ENCODE measurements at places on chromosomes 4 and X.

DNA sequence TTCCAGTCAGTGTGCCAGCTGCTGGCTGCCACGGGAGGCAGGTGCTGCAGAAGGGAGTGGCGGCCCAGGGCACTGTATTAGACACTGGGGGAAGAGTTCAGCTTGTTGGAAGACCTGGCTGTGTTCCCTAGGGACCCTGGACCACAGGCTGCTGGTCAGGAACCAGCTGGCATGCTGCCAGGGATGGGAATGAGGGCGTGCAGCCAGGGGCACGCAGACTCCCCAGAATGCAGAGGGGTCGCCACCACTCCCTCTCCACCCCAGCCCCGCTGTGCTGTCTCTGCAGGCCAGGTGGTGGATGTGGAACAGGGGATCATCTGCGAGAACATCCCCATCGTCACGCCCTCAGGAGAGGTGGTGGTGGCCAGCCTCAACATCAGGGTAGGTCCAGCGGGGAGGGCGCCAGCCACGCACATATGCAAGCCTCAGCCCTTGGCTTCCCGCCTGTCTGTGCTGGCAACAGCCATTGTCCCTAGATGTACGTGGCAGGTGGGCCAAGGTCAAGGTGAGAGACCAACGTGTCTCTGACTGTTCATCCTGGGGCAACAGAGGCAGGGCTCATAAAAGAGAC lies 12.3 kb downstream of the ABCD1 start:
- DNase-seq, result no peak

DNA sequence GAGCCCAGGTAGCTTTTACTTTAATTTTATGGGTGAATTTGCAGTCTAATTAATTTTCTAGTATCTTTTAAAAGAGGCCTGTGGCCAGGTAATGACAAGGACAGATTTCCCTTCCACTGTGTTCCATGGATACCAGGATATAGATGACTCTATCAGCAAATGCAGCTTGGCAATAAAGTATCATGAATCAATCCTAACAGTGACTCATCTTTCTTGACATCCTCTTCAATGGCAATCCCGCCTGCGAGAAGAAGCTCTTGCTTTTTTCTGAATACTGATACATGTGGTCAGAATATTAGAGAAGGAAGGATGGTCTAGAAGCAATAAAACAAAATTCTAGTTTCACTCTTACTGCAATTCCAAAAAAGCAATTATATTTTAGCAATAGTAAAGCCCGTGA lies 267.8 kb downstream of the DTHD1 start:
- DNase-seq, result no peak

- peak; percentile 3 for DNase-seq
These were observed 2264.0 kb downstream of the ARAP2 start for GRCh38 chr4:33980361-33980760.

GRCh38 chrX:147228153-147228552 lies 413.6 kb upstream of the CXorf51A start:
- no peak for DNase-seq

GRCh38 chr4:73193659-73194058 lies 64.9 kb downstream of the ANKRD17 start:
- DNase-seq, result no peak

DNA sequence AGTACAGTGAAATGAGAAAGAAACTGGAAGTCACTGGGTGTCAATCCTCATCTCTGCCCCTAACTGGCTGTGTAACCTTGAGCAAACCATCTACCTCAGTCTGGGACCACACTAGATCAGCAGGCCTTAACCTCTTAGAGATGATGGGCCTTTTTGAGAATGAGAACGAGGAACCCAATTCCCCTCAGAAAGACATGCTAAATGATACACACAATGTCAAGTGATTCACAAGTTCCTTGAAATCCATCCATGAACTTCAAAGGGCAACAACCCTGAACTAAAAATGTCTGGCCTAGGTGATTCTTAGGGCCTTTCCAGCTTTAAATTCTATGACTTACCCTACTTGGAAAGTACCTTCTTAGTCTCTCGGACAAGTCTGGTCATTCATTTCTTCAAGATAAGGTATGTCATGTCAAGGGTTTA lies 47.4 kb downstream of the ACSL4 start:
- DNase-seq, result no peak

- peak; percentile 52 for DNase-seq
These were observed 182.7 kb downstream of the PABPC4L start for GRCh38 chr4:134018846-134019245.

GRCh38 chr4:20723019-20723418 lies 22.8 kb downstream of the PACRGL start:
- no peak for DNase-seq

DNA sequence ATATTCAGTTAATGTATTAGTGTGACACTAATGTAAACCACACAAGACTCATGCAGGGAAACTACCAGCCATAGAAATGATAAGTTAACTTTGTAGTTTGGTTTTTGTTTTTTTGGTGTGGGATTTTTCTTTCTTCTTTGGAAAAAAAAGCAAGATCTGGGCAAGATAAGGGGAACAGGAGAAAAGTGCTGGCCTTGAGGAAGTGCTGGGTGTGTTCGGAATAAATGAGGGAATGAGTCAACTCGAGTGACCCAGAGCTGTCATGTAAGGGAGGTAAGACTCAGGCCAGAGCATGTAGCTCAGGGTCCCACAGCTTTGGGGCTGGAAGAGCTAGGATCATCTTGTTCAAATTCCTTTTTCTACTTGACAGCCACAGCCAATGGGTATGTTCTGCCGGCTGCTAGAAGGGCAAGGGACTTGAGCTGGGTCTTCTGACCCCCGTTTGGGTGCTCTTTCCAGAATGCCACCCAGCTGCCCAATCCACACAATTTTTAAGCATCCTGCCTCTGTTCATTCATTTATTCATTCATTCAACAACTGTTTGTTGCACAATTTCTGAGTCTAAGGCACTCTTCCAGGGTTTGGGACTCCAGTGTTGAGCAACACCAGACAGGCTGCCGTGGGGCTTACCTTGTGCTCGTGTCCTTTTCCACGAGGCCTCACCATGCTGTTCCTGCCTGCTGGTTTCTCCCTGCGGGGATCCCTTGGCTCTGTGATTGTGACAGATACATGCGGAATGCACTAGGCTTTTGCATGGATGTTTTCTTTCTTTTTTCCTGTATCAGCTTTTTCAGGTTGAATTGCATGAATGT lies 54.5 kb downstream of the CLDN34 start:
- DNase-seq, result peak; percentile 43

DNA sequence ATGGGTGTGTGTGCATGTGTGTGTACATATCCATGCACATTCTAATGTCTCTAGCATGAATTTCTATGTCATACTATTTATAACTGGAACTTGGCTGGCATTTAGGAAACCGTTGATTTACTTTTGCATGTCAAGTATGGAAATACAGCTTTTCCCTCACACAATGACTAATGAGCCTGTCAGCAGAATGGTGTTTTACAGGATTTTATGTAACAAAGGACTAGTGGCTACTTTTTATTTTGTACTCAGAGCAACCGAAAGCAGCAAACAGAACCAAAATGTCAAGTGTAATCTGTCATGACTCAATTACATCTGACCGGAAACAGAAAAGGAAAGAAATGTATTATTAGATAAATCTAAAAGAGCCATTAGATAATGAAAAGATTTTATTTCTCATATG lies 1911.5 kb upstream of the AGA start:
- no peak for DNase-seq

DNA sequence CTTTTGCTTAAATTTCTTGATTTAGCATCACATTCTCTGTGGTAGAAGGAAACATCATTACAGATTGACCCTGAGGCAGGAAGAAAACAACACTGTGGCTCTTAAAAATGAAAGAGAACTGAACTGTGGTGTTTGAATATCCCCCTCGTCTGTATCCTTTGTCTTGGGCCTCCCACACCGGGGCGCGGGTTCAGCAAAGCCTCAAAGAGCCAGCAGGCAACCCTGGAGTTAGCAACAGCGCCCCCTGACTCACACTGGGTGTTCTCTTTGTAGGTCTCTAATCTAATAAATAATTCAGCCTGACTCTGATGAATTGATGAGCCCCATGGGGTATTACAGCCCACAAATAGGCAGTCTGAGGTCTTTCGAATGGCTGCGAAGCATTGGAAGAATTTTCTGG lies 46.1 kb upstream of the CTSO start:
- DNase-seq, result no peak

DNA sequence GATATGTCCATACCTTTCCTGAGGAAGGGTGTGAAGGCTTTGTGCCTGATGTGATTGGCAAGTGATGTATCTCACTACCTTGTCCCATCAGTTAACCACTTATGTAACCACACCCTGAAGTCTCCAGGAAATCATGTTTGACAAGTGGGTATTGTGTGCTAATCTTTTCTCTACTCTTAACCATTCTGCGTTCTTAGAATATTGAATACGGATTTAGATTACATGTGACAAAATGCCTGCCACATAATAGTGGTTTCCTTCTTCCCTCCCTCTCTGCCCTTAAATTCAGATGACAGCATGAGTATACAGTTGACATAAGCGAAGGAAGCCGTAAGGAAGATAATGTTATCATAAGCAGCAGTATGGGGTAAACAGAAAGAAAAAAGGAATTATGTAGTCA lies 108.4 kb downstream of the KLHL8 start:
- DNase-seq, result no peak

DNA sequence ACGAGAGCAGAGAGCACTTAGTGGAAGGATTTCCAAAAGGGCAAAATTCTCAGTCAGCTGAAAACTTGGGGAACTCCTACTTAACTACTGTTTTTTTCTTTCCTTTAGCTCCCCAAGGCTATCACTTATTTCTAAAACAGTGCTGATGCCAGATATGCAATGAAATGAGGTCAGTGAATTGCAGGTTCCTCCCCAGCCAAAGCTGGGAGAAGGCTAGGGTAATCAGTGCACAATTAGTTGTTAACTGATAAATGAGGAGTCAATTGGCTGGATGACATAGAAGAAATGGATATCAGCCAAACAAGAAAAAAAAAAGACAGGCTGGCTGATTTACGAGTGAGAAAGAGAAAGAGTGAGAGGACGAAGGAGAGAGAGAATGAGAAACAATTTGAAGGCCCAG lies 195.6 kb downstream of the GPC3 start:
- DNase-seq, result no peak

DNA sequence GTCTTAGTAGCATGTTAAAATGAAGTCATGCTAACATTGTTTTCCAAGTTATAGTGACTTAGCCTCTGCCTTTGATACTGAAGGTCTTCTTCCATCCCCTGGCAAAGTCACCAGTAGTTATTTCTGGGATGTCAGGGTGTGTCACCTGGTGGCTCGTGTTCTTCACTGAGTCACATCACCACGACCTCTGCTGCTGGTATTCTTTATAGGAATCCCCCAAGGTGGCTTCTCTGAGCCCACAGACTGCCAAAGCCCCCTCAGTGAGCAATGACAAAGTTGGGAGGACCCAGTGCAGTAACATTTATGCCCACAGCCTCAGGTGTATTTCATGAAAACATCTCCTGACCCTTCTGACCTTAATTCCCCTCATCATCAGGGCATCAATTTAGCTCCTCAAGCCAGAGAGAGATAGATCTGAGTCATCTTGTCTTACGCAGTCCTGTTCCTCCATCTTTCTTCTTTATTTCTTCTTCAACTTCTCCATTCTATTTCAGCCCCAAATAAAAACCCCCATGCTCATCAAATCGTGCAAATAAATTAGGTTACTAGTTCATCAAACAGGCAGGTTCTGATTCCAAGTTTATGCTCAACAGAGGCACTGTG lies 29.3 kb upstream of the GPRIN3 start:
- DNase-seq, result no peak

- DNase-seq, result peak; percentile 15
These were observed 13.0 kb downstream of the PPP1R3F start for GRCh38 chrX:49282647-49283011.

- DNase-seq, result peak; percentile 72
These were observed at the start of gene CNOT6L for GRCh38 chr4:77818602-77819403. Gene CNOT6L, minus strand, starts transcription at chr4:77819368. Its CDS starts 60 bp downstream, at chr4:77819308.

DNA sequence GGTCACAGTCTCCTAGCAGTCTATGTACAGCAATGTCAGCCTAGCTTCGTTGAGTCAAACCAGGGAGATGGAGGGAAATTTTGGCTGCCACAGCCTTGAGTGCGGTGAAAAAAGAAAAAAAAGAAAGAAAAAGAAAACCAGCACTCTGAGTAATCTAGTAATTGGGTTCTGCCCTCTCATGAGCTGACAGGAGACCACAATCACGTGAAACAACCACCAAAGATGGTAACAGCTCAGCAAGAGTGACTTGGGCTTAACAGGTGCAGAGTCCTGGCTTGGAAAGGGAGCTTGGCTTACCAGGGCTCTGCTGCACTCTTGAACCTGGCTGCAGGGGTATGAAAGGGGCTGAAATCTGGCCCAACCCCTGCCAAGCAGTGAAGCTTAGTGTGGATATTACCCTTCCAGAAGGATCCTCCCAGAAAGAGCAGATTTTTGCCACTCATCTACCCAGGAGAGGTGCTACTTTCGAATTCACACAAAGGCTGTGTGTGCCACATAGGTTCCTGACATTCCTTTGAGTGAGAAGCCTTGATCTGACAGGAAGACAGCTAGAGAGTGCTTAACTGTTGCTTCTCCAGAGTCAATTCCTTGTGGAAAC lies 350.3 kb downstream of the PTTG2 start:
- no peak for DNase-seq

GRCh38 chr4:23390246-23390645 lies 499.6 kb downstream of the PPARGC1A start:
- DNase-seq, result peak; percentile 48

DNA sequence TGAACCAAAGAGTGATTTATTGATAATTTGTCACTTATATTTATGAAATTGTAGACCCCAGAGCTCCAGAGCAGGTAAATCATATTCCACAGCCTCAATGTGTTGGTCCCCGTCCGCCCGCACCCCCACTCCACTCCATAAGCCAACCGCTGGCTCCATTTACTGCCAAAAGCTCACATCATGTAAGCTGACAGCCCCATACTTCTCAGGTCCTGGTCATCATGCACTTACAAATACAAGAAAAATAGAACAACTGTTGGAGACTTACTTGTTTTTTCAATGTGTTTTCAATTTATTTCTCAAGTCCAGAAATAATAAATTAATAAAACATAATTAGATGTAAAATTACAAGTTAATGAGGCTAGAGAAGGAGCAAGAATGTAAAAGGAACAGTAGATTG lies 235.7 kb upstream of the HAND2 start:
- DNase-seq, result no peak

- DNase-seq, result peak; percentile 54
These were observed 229.8 kb downstream of the DKK2 start for GRCh38 chr4:106806158-106806797.

GRCh38 chr4:188660796-188661195 lies 521.6 kb downstream of the TRIML1 start:
- DNase-seq, result no peak

DNA sequence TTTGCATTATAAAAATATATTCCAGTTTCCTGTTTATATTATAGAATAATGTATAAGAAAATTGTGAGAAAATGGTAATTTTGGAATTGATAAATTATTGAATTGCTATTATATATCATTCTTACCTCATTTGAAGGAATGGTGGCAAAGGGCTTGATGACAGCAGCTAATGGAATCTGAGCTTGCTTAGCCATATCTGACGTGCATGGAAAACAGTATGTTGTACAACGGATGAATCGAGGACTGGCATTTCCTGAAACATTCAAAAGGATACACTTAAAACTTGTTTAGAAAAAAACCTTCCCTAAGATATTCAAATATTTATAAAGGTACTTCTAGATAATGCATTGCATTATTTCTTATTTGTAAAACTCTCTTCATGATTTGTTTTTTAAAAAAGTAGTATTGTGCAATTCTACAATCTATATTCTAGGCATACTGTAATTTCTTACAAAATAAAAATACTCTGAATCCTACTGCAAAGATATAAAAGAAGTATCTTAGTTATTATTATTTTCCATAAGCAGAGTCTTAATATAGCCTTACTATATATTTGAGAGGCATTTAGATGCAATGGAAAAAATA lies 38.3 kb downstream of the SEC24D start:
- peak; percentile 52 for DNase-seq

GRCh38 chrX:112997991-112998390 lies 157.4 kb upstream of the AMOT start:
- no peak for DNase-seq

GRCh38 chr4:8725071-8725841 lies 132.7 kb downstream of the CPZ start:
- DNase-seq, result no peak
